NCI-H187 (cell line): ENCODE measurements at places on chromosomes 5 and 9.
A peak's percentile ranks its signal among the peaks of the same experiment; 100 is the strongest.

DNA sequence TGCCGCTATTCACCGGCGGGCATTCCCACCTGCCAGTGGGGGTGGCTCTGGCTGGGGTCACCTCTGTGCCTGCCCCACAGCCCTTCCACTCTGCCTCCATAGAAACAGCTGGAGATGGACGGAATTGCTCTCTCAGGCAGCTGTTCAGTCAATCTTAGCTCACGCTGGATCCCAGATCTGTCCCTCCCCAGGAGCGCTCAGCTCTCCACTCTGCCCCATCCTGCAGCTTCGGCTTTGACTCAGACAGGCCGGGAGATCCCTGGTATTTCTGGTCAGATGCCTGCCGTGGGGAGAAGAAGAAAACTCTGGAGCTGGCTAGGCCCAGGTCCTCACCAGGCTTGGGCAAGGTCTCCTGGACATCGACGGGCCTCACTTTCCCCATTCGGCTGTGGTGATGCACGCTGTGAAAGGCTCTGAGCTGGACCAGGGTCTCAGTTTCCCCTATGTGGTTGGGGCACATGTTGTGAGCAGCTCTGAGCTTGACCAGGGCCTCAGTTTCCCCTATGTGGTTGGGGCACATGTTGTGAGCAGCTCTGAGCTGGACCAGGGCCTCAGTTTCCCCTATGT lies 7.6 kb upstream of the SLC9A3 start:
- no peak for DNase-seq

GRCh38 chr9:137878146-137878941 lies 762 bp downstream of the CACNA1B start:
- DNase-seq, result peak; percentile 10

GRCh38 chr5:147809830-147810666 lies 21.4 kb downstream of the SPINK1 start:
- no peak for DNase-seq

DNA sequence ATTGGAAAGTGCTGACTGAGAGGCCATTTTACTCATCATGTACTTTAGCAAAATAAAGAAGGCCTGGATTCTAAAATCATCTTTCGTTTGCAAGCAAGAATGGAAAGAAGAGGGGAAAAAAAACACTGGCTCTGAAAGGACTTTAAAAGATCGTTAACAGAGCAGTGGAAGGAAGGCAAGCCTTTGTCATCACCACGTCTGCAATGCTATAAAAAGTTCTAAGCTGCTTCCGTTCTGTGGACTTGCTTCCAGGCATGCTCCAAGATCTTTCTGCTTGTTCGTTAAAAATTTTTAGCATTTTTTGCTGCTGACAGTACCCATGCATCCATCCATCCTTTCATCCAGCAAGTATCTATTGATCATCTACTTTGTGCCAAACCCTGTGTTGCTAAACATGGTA lies 226.5 kb downstream of the GABBR2 start:
- DNase-seq, result no peak

DNA sequence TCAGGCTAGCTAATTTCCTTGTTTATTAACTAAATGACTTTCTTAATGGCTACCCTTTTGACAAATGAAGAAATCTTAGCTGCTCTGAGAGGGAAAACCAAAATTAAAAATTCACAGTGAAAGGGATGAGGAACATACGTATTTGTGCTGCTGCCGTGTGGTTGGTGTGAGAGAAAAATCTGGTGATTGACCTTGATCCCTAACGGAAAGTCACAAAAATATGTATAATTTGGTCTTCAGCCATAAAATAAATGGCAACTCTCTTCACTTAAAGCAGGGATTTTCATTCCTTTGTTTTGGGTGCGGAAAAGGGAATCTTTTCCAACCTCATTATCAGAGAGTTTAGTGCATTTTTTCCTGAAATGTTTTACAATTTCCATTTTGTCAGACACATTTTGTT lies 40.4 kb downstream of the PAM start:
- DNase-seq, result no peak

- no peak for DNase-seq
Observed at GRCh38 chr9:16266648-16267276, 603.7 kb downstream of the BNC2 start.

DNA sequence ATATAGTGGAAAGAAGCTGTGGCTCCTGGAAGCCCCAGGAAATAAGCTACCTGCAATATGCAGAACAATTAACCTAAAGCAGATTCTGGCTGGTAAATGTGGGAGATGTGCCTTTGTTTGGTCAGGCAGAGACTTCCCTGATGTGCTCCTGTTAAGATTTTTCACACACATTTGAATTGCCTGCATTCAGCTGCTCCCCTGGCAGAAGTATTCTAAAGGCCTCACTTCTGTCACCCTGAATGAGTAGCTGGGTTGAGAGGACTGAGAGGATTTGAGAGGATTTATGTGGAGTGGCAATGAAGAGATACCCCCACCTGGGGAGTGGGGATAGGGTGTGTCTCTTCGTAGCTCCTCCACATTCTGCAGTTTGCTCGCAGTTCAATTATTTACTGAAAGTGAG lies 130.5 kb downstream of the ST8SIA4 start:
- peak; percentile 39 for DNase-seq

DNA sequence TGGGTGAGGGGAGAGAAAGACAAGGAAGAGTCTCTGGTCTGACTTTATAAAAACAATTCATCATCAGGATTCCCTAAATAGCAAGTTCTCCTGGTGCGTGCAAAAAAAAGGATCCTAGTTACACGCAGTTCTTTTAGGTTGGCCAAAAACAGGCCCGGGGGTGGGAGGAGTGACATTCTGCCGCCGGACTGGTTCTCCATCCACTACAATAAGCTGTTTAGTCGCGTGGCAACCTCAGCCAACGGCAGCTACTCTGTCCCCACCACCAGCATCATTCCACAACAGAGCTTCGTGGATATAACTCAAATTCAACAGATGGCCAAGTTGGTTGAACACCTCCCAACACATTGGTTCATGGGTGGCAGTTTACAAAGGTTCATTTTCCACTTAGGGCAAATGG lies 2.9 kb upstream of the FAM163B start:
- no peak for DNase-seq
